ENCODE measurements at places on chromosomes 1 and 21.
A peak's percentile ranks its signal among the peaks of the same experiment; 100 is the strongest.

DNA sequence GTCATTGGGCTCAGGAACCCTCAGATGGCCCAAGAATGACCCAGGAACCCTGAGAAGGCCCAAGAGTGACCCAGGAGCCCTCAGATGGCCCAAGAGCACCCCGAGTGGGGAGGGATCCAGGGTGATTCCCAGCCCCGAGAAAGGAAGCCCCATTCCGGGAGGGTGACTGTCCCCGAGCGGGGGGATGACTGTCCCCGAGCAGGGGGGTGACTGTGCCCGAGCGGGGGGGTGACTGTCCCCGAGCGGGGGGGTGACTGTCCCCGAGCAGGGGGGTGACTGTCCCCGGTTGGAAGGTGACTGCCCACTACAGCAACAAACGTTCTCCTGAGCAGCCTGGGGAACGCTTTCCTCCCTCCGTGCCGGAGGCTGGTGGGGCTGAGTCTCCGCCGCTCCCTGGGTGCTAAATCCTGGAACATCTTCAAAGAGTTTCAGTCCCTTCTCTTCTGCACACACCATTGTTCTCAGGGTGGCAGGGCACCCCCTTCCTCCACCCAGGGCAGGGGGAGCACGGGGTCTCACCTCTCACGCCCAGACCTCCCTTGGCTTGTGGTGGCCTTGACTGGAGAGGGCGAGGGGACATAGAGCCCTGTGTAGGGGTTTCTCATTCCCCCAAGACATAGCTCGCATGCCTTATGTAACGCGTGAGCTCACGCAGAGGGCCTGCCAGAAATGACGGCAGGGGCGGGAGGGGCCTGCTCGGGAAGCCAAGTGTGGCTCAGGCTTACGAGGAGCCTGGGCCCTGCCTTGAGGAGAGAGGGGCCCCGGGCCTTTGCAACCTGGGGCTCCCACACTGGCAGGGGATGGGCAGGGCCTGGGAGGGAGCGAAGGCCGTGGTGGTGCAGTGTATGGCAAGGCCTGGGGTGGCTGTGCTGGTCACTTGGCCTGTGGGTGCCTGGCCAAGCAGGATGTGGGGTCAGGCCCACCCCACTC, 14.3 kb upstream of the SKI start:
- no peak for DNase-seq

- no peak for DNase-seq
Observed at GRCh38 chr1:170536924-170537551, 5.1 kb downstream of the GORAB start.

DNA sequence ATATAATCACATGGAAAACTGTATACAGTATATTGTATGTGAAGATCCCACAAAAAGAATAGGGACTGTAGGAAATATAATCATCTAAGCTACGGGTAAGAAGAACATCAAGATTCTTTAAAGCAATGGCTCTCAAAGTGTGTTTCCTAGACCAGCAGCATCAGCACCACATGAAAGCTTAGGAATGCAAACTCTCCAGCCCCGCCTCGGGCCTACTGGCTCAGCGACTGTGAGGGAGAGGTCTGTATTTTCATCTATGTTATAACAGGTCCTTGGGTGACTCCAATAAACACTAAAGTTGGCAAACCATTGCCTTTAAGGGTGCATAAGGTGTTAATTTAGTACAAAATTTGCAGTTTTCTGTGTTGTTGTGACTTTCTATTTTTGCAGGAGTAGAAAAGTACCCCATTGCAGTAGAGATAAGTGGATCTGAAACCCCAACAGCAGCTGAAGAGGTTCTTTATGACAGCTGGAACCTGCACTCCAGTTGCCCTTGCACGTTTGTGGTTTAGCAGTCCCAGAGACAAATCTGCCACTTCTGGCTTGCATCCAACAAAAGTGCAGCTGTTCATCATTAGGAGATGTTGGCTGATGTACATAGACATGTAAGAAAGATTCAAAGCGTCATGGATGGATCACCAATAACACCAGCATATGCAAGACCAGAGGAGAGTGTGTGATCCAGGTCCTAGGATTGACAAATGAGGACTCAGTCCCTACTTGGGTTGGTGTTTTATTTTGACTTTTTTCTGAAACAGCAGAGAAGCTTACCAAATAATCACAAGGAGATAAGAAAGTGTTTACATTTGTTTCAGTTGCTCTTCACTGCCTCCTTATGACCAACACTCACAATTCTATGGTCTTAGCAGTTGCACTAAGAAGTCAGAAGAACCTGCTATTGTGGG, 15.9 kb upstream of the IFNAR1 start:
- DNase-seq: no peak

DNA sequence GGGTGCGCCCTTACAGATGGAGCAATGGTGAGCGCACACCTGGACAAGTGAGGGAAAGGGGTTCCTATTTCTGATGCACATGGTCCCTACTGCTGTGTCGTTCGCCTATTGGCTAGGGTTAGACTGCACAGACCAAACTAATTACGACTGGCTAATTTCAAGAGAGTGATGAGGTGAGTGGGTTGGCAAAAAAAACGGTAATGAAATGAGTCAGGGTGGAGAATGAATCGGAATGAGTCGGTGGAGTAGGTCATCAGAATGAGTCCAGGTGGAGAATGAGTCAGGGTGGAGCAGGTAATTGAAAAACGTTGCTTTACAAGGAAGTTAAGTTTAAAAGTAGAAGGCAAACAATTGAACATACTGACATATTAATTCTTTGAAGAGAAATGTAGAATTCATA, 79.8 kb downstream of the WDR4 start:
- no peak for DNase-seq

- no peak for DNase-seq
Observed at GRCh38 chr1:125085720-125086591, 3901.2 kb downstream of the SRGAP2C start.

DNA sequence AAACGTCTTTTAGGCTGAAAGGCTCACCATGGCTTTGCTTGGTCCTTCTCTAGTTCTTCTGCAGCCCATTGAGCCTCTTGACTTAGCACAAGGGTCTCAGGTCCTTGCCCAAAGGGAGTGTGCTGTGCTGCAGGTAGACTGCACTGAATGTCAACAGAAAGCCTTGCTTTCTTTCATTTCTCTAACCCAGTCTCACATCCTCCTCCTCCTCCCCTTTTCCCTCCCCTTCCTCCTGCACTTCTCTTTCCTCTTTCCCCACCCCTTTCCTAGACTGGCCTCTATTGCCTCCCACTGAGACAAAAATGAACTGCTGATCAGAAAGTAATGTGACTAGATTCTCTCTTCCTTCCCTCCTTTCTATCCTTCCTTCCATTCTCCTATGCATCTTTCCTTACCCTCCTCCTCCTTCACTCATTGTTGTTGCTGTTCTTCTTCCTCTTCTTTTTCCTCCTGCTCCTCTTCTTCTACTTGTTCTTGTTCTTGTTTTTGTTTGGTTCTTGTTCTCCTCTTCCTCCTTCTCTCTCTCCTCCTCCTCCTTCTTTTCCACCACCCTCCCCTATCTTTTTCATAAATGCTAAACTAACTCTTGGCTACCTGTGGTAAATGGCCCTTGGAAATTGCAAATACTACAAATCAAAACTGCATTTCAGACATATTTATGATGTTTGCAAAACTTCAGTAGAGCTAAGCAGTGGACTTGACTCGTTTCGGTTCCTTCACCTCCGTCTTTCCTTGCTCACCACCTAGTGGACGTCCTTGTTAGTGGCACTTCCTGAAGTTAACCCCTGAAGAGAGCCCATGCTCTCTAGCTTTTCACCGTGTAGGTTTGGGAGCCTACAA, at the start of gene SELL:
Gene SELL, minus strand, starts transcription at position 152 of the 840 bp plus-strand sequence. Its CDS starts 122 bp downstream, at position 30.
- DNase-seq: peak; percentile 64

DNA sequence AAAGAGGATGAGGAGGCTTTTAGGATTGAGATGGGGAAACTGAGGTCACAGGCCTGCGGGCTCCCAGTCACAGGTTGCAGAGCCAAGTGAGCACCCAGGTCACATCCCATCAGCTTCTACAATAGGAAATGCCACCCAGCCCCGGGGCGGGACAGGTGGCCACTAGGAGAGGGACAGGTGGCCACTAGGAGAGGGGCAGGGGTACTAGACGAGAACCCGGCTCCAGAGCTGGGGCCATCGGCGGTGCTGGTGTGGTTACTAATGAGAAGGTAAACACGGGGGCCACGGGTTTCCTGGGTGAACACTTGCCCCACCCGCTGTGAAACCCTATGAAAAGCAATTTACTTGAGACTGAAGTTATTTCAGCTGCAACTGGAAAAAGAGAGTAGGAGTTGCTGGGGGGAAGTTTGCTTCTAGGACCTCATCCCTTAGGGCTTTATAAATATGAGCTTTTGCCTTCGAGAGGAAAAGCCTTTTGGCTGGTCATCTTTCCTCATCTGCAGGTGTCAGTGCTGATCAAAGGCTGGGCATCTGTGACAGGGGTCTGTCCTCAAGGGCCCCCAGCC, 52.5 kb downstream of the MRPL37 start:
- DNase-seq: no peak

- DNase-seq: no peak
Observed at GRCh38 chr1:153818876-153819275, 43.7 kb downstream of the SLC27A3 start.

GRCh38 chr1:31643976-31644559, 608 bp downstream of the PEF1 start:
- DNase-seq: no peak

GRCh38 chr1:112744009-112744578, 29.0 kb upstream of the PPM1J start:
- DNase-seq: no peak

GRCh38 chr21:15557925-15558324, 171.9 kb upstream of the USP25 start:
- no peak for DNase-seq

- DNase-seq: no peak
Observed at GRCh38 chr1:118589238-118589846, 398.8 kb downstream of the TBX15 start.

DNA sequence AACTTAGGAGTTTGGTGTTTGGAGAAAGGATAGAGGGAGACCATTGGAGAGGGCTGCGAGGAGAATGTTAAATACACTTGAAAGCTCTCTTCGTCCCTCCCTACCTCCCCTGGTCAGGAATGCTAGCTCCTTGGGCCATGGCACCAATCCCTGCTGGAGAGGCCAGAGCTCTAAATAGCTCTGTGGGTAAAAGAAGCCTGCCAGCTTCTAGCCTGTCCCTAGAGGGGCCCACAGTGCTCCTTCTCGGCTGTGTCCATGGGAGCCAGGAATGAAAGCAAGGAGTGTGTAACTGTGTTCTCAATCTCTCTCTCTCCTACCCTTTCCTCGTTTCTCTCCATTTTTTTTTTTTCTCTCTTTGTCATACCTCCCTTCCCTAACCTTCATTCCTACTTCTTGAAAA, at the start of gene CCDC190:
Gene CCDC190, minus strand, starts transcription at position 75 of the 400 bp plus-strand sequence. CDS start 1,529 bp downstream, outside the sequence.
- no peak for DNase-seq

DNA sequence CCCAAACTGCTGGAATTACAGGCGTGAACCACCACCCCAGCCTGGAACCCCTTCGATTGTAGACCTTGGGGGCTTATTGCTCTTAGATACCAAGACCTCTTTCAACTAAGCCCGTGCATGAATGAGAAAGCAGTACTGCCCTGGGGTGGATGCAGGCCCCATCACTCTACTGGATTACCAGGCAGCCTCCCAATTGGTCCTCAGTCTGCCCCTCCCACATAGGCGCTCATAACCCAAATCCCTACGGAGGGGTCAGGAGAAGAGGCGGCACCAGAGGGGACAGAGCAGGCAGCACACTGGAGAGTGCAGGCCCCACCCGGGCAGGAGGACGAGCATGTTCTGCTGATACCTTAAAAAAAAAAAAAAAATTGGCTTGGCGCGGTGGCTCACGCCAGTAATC, 12.4 kb upstream of the STMN1 start:
- DNase-seq: no peak

- no peak for DNase-seq
Observed at GRCh38 chr21:38525454-38525853, 27.2 kb upstream of the ERG start.

GRCh38 chr1:1043921-1044320, 24.0 kb downstream of the AGRN start:
- no peak for DNase-seq

DNA sequence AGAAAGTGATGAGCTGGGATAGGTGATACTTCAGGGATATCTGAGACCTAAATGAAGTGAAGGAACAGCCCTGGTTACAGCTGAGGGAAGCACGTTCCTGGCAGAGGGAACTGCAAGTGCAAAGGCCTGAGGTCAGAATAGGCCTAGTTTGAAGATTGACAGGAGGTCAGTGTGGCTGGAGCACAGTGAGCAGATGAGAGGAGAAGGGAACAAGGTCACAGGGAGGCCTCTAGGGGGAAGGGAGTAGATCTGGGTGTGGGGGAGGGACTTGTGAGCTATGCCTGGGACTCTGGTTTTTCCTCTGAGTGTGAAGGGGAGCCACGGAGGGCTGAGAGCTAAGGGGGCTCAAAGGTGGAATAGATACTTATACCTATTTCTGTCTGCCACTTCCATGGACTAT, 736.4 kb downstream of the MATN1 start:
- no peak for DNase-seq

- no peak for DNase-seq
Observed at GRCh38 chr1:243725075-243725474, 125.0 kb downstream of the AKT3 start.

DNA sequence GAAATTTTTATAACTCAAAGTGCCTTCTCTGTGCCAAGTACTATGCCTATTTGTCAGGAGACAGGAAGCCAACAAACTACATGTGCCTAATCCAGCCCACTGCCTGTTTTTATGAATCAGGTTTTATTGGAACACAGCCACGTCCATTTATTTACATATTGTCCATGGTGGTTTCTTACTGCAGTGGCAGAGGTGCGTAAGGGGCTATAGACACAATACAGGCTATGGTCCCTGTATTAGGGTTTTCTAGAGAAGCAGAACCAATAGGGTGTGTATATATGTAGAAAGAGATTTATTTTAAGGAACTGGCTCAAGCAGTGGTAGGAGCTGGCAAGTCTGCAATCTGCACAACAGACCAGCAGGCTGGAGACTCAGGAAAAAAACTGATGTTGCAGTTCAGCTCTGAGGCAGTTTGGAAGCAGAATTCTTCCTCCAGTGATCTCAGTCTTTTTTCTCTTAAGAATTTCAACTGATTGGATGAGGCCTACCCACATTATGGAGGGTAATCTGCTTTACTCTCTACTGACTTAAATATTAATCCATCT, 15.4 kb downstream of the PPIE start:
- no peak for DNase-seq

GRCh38 chr1:241229216-241229615, 127.8 kb downstream of the RGS7 start:
- DNase-seq: no peak

GRCh38 chr1:198929961-198930599, 291.2 kb downstream of the PTPRC start:
- no peak for DNase-seq

GRCh38 chr1:67749844-67750690, 65.1 kb downstream of the GADD45A start:
- no peak for DNase-seq

GRCh38 chr1:213274140-213274539, 223.1 kb downstream of the RPS6KC1 start:
- DNase-seq: no peak

Data from stimulated activated CD8-positive, alpha-beta memory T cell treated with anti-CD3 and anti-CD28 coated beads, Interleukin-12 subunit alpha, Interleukin-12 subunit beta, amount 100 ng/mL, for 1 hour (primary cell).